Upper lobe of left lung (tissue), 6 donors: ENCODE measurements at places on chromosomes 5 and 9. TPM values are rescaled to one million over a fixed set of nuclear protein-coding genes. Genes with fewer than 3 reads are reported as not detected.
A peak's percentile ranks its signal among the peaks of the same experiment; 100 is the strongest.

The SLC34A3 gene
- not detected for total RNA-seq

The MEIKIN gene
- total RNA-seq = not detected

The PDE6A gene
- total RNA-seq = not detected

The FOXD4L3 gene
- total RNA-seq = not detected

The HTR1A gene
- not detected for total RNA-seq

The GBGT1 gene
- 17.9 TPM for total RNA-seq

DNA sequence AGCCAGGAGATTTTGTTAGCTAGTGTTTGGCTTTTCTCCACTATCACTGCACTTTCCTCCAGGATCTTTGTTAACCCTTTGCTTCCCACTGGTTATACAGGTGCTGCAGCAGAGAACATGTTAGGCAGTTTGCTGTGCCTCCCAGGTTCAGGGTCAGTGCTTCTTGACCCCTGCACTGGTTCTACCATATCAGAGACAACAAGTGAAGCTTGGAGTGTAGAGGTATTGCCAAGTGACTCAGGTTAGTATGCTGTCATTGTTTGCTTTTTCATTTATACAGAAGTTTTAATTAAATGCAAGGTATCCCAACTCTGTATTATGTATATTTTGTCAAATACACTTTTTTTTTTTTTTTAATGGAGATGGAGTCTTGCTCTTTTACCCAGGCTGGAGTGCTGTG lies 68.4 kb downstream of the GAPVD1 start:
- H3K4me3 ChIP-seq = no peak overlapping the region
- no peak for DNase-seq
- peaks cover 11% of the 10 kb centered on the region for H3K4me1 ChIP-seq
- no peaks in the 10 kb centered on the region for H3K27me3 ChIP-seq
- H3K27ac ChIP-seq = peak overlapping the region; percentile 30
- H3K36me3 ChIP-seq = peaks cover 79% of the 10 kb centered on the region

DNA sequence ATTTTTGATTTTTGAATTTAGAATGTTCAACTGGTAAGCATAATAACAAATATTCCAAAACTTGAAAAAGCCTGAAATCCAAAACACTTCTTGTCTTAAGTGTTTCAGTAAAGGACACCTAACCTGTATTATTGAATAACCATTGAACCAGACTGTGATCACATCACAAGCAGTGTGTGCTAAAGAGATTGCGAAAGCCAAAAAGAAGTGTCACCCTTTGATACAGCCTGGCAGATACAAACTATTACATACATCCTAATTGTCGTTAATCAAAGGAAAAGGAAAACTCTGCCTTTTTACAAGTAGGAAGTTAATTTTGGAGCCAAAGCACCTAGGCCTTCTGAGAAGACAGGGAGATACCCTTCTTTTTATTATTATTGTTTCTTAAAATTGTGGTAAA lies 8.4 kb upstream of the FAM120AOS start:
- H3K4me3 ChIP-seq = no peak overlapping the region
- DNase-seq = no peak
- no peaks in the 10 kb centered on the region for H3K27me3 ChIP-seq
- H3K4me1 ChIP-seq = peaks cover 64% of the 10 kb centered on the region

- H3K27me3 ChIP-seq = no peaks in the 10 kb centered on the region
- peaks cover 4% of the 10 kb centered on the region for H3K4me1 ChIP-seq
- H3K36me3 ChIP-seq = peaks cover 66% of the 10 kb centered on the region
- H3K4me3 ChIP-seq = no peak overlapping the region
Measured at GRCh38 chr9:128385496-128386460, 14.6 kb downstream of the URM1 start.

DNA sequence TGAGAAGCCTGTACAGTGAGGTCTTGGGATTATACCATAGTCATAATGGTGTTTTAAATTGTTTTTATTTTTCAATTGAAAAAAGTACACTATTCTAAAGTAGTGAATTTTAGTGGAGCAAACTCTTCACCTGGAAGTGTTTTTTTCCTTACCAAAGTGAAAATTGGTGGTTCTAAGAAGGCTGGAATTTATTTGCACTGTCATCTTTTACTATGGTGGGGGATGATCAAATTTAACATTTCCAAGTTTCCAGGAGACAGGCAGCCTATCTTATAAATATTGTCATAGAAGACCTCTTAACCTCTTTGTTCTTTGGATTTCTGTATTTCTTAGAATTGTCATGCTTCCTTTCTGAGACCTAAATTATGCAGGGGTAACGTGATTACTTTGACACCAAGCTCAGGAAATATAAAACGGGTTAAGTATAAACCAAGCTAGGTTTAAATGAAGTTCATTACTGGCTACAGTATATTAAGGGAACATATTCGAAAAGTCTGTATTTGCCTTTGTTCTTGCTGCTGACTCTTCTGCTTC lies 20.2 kb downstream of the NDFIP1 start:
- H3K27me3 ChIP-seq = no peaks in the 10 kb centered on the region
- peaks cover 23% of the 10 kb centered on the region for H3K36me3 ChIP-seq

DNA sequence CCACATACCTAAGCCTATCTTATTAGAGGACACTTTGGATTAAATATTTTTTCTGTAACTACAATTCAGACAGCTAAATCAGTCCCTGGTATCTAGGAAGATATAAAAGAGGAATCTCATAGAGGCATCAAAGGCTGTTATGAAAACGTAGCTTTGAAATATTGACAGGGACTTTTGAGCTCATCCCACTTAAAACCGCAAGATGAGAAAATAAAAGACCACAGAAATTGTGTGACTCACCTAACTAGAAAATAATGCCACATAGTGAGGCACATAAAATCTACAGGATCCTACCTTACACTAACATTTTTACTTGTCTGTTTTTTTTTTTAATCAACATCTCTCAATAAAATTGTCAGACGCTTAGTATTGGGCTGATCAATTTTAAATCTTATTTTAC lies 686.5 kb upstream of the COX7C start:
- no peaks in the 10 kb centered on the region for H3K36me3 ChIP-seq
- DNase-seq = no peak
- no peak overlapping the region for H3K4me3 ChIP-seq
- H3K27me3 ChIP-seq = no peaks in the 10 kb centered on the region

DNA sequence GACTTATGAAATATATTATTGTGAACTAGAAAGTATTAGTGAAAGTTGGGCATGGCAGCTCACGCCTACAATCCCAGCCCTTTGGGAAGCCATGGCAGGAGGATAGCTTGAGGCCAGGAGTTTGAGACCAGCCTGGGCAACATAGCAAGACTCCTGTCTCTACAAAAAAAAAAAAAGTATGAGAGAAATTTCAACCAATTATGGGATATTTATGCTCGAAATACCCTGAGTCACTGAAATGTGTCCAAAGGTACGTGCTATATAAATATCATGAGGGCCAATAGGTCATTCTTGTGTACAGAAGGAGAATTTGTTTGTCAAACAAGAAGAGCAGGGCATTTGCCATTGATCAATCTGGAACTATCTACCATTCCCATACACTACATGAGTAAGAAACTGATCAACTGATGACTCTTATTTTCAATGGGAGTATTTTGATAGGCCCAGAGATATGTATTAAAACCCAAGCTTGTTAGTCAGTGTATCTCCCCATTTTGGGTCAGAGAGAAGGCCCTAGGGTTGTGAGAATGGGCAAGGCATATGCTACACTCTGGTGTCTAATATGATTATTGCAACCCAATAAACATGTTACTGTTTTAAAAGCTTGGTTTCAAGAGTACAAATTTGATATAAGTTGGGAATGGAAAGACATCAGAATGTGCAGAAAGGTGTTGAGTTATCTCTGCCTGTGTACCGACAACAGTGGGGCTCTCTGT lies 21.7 kb upstream of the HOMER1 start:
- no peaks in the 10 kb centered on the region for H3K4me1 ChIP-seq
- DNase-seq = no peak
- H3K4me3 ChIP-seq = no peak overlapping the region

DNA sequence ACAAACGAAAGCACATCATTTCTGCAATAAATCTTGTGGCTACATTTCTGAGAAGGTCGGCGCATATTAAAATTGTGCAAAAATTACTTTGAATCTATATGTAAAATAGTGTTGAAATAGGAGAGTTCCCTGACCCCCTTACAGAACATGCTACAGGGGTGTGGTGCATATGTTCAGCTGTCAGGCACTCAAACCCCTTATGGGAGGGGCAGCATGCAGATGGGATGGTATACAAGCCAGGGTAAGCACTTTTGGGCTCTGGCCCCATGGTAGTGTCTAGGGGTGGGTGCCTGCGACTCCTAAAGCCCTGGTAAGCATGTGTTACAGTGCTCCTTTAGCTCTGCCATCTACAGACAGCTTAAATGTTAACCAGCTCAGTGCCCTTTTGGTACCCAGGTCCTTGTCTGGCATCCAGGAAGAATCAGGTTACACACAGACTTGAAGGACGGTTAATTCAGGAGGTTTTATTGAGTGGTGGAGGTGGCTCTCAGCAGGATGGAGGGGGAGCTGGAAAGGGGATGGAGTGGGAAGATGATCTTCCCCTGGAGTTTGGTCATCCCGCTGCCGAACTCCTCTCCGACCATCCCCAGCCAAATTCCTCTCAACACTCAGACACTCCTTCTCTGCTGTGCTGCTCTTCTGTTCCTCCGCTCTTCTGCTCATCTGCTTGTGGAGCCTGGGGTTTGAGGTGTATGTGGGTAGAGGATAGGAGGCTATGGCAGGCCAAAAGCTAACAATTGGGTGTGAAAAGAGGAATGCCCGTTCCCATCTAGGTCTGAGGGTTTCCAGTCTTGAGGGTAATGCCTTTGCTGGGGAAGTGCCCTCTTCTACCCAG lies 84.6 kb upstream of the RASEF start:
- no peak overlapping the region for H3K27ac ChIP-seq
- DNase-seq = no peak
- H3K4me1 ChIP-seq = no peaks in the 10 kb centered on the region
- H3K36me3 ChIP-seq = no peaks in the 10 kb centered on the region

- no peaks in the 10 kb centered on the region for H3K36me3 ChIP-seq
- no peak for DNase-seq
- no peaks in the 10 kb centered on the region for H3K27me3 ChIP-seq
- H3K4me3 ChIP-seq = peak overlapping the region; percentile 97
Measured at GRCh38 chr9:111897601-111898137, 1.1 kb downstream of the UGCG start.

GRCh38 chr9:70260007-70260443 lies 1.2 kb downstream of the SMC5 start:
- H3K36me3 ChIP-seq = peaks cover 18% of the 10 kb centered on the region
- no peaks in the 10 kb centered on the region for H3K27me3 ChIP-seq
- H3K4me1 ChIP-seq = peaks cover 54% of the 10 kb centered on the region
- H3K4me3 ChIP-seq = peak overlapping the region; percentile 84
- DNase-seq = peak; percentile 75

DNA sequence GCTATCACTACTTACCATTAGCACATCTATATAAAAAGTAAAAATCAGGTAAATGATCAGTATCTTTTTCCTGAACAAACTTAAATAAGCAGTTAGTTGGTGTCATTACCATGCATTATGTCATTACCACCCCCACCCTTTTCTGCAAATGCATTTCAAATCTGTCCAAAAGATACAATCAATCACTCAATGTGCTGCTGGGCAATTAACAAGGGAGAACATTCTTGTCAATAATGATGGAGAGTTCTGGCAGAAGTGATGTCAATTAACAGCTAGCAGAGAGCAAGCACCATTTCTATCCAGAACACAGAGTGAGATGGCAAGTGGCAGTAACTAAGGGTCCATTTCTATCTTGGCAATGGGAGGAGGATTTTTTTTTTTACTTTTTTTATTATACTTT lies 3.5 kb upstream of the PDE4D start:
- H3K4me3 ChIP-seq = no peak overlapping the region
- no peaks in the 10 kb centered on the region for H3K36me3 ChIP-seq
- no peak overlapping the region for H3K27ac ChIP-seq
- peaks cover 9% of the 10 kb centered on the region for H3K27me3 ChIP-seq
- H3K4me1 ChIP-seq = peaks cover 5% of the 10 kb centered on the region

DNA sequence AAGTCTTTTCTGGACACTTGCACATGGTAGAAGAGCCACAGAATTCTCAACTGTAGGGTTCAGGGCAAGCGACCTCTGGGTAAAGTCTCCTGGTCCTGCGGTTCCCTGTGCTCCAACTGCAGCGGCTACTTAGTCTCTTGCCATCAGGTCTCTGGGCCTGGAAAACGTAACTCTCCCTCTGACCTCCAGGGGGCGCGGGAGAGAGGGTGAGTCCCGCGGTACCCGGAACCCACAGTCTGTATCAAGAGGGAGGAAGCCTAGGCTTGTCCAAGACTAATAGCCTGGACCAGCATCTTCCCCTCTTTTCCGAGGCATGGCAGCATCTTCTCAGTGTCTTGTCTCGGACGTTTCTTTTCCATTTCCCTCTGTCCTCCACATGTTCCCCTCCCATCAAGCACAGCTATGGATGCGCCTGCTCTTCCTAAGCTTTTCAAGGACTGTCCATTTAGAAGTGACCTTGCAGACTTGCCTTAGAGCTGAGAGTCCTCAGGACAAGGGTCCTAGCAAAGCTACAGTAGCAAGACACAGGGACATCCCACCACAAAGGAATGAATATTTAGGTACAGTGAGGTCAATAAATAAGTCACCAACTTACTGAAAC lies 59.3 kb downstream of the FSTL4 start:
- H3K36me3 ChIP-seq = no peaks in the 10 kb centered on the region
- H3K27me3 ChIP-seq = no peaks in the 10 kb centered on the region
- no peak for DNase-seq
- no peak overlapping the region for H3K27ac ChIP-seq
- no peak overlapping the region for H3K4me3 ChIP-seq

GRCh38 chr5:133294380-133294779 lies 242.6 kb downstream of the HSPA4 start:
- no peak overlapping the region for H3K27ac ChIP-seq
- H3K4me3 ChIP-seq = no peak overlapping the region
- DNase-seq = no peak
- no peaks in the 10 kb centered on the region for H3K27me3 ChIP-seq
- peaks cover 6% of the 10 kb centered on the region for H3K4me1 ChIP-seq

- no peaks in the 10 kb centered on the region for H3K36me3 ChIP-seq
- H3K27ac ChIP-seq = no peak overlapping the region
- H3K4me1 ChIP-seq = no peaks in the 10 kb centered on the region
- no peak for DNase-seq
- no peaks in the 10 kb centered on the region for H3K27me3 ChIP-seq
- no peak overlapping the region for H3K4me3 ChIP-seq
Measured at GRCh38 chr9:11064909-11065308, 452.1 kb upstream of the PTPRD start.

- DNase-seq = no peak
- no peak overlapping the region for H3K27ac ChIP-seq
- H3K4me3 ChIP-seq = no peak overlapping the region
- no peaks in the 10 kb centered on the region for H3K36me3 ChIP-seq
- H3K4me1 ChIP-seq = peaks cover 25% of the 10 kb centered on the region
Measured at GRCh38 chr9:121204121-121204520, 2.5 kb upstream of the RAB14 start.

DNA sequence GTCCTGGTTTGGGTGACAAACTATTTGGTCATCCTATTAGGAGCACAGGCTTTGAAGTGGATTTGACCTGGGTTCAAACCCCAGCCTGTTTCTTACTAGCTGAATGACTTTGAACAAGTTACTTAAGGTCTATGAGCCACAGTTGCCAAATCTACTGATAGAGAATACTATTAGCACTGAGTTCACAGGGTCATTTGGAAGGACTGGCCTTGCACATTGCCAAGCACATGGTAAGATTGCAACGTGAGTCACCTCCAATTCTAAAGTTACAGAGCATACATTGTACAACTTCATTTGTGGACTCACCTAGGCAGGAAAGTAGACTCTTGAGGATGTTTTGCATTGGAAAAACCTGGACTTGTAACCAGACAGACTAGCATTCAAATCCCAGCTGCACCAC lies 38.9 kb downstream of the MFAP3 start:
- peaks cover 13% of the 10 kb centered on the region for H3K4me1 ChIP-seq
- no peak overlapping the region for H3K27ac ChIP-seq
- H3K27me3 ChIP-seq = no peaks in the 10 kb centered on the region
- no peak overlapping the region for H3K4me3 ChIP-seq
- H3K36me3 ChIP-seq = no peaks in the 10 kb centered on the region
- DNase-seq = peak; percentile 34
